Ascending aorta (tissue), 2 donors: ENCODE measurements at places on chromosomes 1 and 21.

DNA sequence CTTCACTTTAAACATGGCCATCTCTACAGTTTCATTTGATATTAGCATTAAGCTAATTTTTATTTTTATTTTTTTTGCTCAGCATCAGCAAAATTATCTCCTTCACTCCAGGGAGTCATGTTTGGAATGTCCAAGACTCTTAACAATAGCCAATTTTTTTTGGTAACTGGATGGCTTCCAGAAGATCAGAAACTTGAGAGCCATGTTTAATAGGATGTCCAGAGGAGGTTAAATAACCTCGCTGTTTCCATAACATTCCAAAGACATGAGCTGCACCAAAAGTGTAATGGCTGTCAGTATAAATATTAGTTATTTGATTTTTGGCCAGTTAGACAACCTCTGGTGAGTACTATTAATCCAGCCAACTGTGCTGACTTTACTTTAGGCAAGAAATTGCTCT, 80.7 kb downstream of the DNTTIP2 start:
- no peak for DNase-seq

GRCh38 chr1:52635321-52636089, 2.5 kb downstream of the SHISAL2A start:
- no peak for DNase-seq

DNA sequence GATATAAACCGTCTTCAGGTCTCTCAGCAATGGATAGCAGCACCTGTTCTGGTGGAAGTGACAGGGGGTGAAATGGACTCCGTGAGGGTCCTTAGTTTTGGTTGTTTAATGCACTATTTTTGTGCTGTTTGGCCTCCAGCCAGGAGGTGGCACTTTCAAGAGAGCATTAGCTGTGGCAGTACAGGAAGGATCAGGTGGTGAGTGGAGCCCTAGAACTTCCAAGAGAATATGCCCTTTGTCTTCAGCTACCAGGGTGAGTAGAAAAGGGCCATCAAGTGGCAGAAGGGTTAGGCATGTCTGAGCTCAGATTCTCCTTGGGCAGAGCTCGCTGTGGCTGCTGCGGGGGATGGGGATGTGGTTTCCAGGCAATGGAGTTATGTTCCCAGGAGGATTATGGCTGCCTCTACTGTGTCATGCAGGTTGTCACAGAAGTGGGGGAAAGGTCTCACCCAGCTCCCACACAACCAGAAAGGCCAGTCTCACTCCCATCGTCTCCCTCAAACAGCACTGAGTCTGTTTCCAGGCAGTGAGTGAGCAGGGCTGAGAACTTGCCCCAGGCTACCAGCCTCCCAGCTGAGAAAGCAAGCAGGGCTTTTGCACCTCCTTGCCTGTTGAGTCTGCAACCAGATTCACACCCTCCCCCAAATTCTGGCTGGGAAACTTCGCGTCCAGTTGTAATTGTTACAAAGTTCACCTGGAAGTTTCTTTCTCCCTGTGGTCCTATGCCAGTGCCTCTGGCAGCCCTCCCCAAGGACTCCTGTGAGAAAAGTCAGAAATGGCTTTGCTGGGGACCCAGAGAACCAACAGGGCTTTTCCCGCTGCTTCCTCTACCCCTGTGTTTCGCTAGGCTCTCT, 39.1 kb upstream of the TTLL7 start:
- DNase-seq = no peak

GRCh38 chr1:209156991-209157390, 426.5 kb upstream of the CAMK1G start:
- no peak for DNase-seq

GRCh38 chr1:96487394-96487793, 234.2 kb upstream of the PTBP2 start:
- no peak for DNase-seq

DNA sequence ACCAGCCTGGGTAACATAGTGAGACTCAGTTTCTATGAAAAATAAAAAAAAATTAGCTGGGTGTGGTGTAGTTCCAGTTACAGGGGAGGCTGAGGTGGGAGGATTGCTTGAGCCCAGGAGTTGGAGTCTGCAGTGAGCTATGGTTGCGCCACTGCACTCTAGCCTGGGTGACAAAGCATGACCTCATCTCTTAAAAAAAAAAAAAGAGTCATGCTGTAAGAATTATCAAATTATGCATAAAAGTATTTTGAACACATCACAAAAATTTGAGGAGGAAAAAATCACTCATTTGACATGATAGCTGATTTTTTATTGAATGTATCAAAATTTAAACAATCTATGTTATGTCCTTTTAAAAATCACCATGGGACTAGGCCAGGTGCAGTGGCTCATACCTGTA, 17.8 kb downstream of the CCDC30 start:
- no peak for DNase-seq
